Urinary bladder (tissue), 4 donors: ENCODE measurements at places on chromosomes 6 and 20. TPM values are rescaled to one million over a fixed set of nuclear protein-coding genes. Genes with fewer than 3 reads are reported as not detected.
A peak's percentile ranks its signal among the peaks of the same experiment; 100 is the strongest.

Gene MAS1
- 0.05 TPM for total RNA-seq

DNA sequence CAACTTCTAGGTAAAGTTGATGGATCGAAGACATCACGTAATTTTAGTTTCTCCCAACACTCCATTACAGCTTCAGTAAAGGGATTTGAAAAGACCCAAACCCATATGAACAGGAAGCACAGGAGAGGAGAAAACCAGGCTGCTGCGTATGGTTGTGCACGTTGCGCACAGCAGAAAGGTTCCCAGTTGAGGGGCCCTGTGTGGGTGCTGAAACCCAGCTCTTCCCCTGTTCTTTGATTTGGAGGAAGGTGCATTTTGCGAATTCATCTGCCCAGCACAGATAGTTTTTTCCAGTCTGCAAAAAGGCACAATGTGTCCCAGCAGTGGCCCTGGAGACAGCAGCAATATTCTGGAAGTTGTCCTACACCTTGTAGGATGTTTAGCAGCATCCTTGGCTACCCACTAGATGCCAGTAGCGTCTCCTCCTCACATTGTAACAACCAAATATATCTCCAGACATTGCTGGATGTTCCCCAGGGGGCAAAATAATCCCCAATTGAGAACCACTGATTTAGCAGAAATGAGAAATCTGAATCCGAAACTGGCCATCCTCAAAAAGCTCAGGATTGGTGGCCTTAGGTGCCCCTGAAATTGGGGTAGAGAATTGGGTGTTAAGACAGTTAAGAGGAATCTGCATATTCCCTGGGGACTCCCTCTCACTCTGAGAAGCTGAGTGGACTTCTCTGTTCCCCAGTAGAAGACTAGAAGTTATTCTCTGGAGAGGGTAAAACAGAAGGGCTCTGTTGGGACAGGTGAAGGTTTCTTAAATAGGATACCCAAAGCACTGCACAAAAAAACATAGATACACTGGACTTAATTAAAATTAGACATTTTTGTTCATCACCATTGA, 12.2 kb downstream of the SUN5 start:
- no peak for DNase-seq

- DNase-seq: no peak
Observed at GRCh38 chr6:120816794-120817193, 517.5 kb downstream of the TBC1D32 start.

GRCh38 chr6:144462058-144462457, 176.9 kb downstream of the UTRN start:
- DNase-seq: no peak

Gene HEY2
- total RNA-seq: 5.6 TPM

DNA sequence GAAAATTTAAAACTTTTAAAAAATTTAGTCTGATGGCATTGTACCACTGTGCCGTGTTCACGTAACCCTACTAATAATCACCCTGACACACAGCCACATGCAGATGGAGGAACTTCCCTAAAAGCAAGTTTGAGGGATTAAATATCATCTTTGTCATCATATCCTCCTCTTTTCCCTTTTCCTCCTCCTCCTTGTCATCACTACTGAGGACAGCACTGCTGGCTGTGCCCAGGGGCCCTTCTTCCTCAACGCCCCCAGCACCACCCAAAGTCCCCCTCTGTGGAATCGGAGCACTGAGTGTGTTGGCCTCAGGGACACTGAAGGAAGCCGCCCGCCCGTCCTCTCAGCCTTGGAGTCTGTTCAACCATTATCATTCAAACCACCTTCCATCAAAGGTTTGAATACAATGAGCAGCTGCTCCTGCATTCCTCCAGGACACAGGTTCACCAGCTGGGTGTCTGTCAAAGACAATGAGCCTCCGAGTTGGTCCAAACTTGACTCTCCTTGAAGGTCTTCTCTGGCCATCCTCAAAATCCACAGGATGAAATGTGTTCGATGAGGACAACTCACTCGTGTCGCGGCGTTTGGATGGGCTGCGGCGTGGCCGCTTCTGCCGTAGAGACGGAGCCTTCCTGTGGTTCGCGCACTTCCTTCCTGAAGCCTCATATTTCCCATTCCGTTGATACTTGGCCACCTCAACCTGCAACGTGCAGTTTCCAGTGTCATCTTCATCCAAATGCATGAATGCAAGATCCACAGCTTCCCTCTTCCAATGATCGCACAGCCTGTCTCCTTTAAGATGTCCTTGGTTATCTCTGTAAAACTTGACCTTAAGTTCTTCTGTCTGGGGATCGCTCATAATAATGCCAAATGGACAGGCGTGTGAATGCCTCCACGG, 23.3 kb downstream of the NQO2 start:
- DNase-seq: no peak

- no peak for DNase-seq
Observed at GRCh38 chr20:37418591-37419109, 72.7 kb downstream of the SRC start.

- peak; percentile 21 for DNase-seq
Observed at GRCh38 chr20:25000268-25000801, 7.8 kb upstream of the APMAP start.

DNA sequence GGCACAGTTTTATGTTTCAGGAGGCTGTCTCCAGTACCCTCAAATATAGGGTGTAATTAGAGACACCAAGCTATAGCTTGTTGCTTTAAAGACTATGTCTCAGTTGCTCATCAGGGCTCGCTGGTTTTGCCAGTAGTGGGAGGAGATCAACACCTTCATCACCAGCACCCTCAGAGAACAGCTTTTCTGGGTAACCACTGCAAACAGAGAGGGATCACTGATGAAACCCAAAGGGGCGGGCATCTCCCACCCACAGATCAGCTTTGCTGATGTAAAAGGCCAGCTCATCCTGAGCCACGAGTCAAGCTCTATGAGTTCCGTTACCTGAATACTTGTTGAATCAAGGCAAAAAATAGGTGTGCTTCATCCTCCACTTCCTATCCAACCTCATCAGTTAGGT, 187.7 kb downstream of the AIG1 start:
- DNase-seq: no peak

Gene PROCR
- total RNA-seq: 43.0 TPM

DNA sequence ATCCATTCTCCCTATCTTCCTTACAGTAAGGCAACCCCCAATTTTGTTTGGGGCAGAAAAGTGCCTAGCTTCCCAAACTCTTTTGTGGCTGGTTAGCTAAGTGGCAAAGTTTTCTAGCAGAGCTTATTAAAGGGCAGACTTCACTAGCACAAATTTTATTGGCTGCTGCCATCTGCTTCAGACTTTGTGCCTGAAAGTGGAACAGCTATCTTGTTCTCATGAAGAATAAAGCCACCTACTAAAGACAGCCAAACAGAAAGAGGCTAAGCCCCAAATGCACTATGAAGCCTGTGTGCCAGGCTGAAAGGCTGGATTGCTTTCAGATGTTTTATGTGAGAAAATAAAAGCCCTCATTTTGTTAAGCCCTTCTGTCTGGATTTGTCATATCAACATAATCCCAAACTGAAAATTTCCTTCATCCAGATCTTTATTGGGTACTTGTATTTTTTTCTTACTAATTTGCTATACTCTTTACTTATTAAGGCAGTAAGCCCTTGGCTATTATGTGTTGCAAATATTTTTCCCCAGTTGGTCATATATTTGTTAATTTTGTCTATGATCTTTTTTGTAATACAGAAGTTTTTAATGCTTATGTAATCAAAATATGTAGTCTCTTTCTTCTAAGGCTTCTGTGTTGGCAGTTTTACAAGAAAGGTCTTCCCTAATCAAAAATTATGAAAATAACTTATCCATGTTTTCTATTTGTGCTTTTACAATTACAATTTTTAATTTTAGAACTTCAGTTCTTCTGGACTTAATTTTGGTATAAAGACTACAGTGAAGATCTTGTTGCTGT, 191.1 kb downstream of the TASP1 start:
- no peak for DNase-seq

Gene SLC26A8
- 0.11 TPM for total RNA-seq

DNA sequence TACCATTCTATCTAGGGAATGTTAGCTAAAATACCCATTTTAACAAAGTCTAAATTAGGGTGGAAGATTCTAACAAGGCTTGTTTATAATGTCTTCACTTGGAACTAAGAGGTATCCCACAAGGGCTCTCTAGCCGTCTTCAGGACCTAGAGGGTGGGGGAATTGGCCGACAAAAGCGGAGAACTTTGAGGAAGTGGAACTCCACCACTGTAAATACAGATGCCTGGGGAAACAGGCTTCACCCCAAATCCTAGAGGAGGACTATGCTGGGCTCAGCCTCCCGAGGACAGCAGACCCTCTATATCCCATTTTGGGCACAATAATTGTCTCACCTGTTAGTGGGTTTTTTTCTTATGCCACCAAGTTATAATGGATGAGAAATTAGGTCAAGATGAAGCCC, 58.0 kb upstream of the TFB1M start:
- no peak for DNase-seq

- DNase-seq: no peak
Observed at GRCh38 chr20:2697768-2698167, 5.2 kb downstream of the EBF4 start.

GRCh38 chr6:27874016-27874415, 38.2 kb downstream of the OR2B2 start:
- DNase-seq: no peak

DNA sequence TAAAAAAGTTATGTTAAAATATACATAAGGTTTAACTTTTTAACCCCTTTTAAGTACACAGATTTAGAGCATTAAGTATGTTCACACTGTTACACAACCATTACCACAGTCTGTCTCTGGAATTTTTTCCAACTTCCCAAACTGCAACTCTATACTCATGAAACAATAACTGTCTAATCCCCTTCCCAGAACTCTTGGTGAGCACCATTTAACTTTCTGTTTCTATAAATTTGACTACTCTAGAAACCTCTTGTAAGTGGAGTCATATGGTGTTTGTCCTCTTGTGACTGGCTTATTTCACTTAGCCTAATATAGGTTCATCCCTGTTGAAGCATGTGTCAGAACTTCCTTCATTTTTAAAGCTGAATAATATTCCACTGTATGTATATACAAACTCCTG, 98.1 kb downstream of the MAP3K7 start:
- no peak for DNase-seq

Gene PACRG
- total RNA-seq: 5.6 TPM

Gene CLPSL1
- total RNA-seq: not detected

Gene PNLDC1
- not detected for total RNA-seq

Gene IP6K3
- 0.95 TPM for total RNA-seq

Gene PPP1R14C
- 0.42 TPM for total RNA-seq

GRCh38 chr20:22223236-22223635, 361.1 kb downstream of the FOXA2 start:
- DNase-seq: peak; percentile 5

Gene GLP1R
- 0.58 TPM for total RNA-seq

- DNase-seq: no peak
Observed at GRCh38 chr6:119250036-119250435, 99.5 kb downstream of the MAN1A1 start.

Gene MTHFD1L
- 13.7 TPM for total RNA-seq

DNA sequence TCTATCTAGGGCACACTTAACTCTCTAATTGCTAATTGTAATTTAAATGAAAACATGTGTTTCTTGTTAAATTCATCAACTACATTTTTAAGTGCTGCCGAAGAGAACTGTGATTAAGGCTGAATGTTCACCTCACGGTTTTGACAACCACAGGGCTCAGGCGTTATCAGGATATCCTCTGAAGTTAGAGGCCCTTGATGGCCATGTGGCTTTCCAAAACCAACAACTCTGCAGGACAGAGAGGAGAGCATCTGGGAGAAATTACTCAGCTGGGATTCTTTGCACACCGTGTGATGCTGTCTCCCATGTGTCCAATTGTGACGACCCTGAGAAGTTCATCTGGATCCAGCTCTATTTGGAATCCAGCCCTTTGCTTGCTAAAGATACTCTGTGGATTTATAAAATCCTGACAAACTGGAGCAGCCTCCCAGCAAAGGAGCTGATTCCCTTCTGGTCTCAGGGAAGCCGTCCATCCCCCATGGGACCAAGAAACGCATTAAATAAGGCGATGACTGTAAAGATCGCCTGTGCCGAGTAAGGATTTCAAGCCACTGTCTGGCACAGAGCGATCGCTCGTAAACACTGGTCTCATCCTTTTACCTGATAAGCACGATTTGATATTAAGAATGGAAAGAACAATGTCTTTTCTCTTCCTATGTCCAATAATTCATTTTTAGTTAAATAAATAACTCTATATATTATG, 401.1 kb downstream of the CD83 start:
- peak; percentile 46 for DNase-seq

DNA sequence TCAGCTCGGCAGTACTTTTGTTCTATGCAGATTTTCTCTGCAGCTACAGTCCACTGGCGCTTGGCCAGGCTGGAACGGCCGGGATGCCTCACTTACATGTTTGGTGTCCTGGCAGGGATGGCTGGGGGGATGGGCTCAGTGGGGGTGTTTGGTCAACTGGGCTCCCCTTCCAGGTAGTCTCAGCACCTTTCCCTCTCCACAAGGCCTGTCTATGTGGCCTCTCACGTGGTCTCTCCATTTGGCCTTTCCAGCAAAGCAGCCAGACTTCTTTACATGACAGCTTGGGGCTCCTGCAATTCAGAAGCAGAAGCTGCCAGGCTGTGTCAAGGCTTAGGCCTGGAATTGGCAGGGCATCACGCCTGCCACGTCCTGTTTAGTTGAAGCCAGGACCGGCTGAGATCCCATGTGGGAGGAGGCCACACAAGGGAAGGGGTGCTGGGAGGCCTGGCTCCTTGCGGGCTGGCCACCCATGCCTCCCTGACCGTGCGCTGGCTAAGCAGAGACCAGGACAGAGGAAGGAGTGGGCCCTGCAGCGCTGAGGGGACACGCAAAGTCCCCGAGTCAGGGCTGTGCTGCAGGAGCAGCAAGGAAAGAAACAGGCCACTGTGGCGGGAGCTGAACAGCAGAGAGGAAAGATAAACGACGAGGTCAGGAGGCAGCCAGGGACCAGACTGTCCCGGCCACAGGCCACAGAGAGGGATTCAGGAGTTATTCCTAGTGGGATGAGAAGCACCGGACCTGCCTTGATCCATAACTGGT, 38.9 kb downstream of the MGME1 start:
- no peak for DNase-seq

Gene OR2J3
- total RNA-seq: not detected

Gene CST2
- total RNA-seq: not detected

Gene RBPJL
- not detected for total RNA-seq

DNA sequence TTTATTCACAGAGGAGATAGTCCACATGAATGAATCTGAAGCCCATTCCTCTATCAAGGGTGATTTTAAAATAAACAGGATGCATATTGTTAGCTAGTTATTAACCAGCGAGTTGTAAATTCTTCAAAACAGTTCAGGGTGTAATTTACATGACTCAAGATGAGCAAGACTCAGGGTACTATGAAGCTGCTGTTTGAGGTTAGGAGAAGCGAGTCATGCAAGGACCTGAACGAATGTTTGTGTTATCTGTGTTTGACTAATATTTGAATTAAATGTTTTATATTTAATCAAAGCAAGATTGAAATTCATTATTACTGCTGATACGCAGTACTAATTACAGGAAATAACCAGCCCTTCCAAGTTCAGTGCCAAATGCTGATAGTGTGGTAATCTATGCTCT, 191.1 kb downstream of the SAMD5 start:
- DNase-seq: no peak

DNA sequence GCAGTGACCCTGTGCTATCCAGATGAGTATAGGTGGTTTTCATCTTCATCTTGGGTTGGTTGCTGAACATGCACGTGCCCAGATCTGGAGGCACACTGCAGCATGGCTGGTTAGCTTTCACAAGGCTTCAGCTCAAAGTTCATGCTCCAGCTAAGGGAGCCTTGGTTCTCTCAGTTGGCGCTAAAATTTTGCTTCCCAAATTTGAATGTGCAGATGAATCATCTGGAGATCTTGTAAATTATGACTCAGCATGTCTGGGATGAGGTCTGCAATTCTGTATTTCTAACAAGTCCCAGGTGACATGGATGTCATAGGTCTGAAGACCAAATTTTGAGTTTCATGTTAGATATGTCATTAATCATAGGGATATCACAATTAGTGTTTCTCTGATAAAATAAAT, 230.8 kb downstream of the FOXA2 start:
- no peak for DNase-seq
